ENCODE measurements at places on chromosomes 4 and X.
A peak's percentile ranks its signal among the peaks of the same experiment; 100 is the strongest.

GRCh38 chrX:132532097-132532496 is 43.3 kb upstream of the MBNL3 start:
- no peak for DNase-seq

DNA sequence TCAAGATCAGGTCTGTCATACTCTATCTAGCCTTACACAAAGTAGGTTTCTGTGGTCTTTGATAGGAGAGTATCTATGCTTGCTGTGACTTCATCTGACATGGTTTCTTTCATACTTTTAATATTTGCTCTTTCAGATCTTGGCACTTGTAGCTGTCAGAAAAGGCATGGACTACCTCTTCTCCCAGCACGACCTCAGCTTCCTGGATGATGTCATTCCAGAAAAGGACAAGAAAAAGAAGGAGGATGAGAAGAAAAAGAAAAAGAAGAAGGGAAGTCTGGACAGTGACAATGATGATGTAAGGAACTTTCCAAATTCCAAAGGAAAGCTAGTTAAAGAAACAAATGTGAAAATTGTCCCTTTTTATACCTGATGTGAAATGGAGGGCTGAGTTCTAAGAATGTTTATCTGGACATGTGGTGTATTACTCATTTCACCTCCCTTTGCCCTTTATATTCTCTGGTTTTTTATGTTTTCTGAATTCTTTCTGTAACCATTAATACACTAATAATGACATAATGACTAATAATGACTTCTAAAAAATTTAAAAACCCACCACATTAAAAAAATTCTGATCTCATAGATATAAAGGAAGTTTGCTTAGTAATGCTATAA is 221.2 kb downstream of the SLC4A4 start:
- no peak for DNase-seq

DNA sequence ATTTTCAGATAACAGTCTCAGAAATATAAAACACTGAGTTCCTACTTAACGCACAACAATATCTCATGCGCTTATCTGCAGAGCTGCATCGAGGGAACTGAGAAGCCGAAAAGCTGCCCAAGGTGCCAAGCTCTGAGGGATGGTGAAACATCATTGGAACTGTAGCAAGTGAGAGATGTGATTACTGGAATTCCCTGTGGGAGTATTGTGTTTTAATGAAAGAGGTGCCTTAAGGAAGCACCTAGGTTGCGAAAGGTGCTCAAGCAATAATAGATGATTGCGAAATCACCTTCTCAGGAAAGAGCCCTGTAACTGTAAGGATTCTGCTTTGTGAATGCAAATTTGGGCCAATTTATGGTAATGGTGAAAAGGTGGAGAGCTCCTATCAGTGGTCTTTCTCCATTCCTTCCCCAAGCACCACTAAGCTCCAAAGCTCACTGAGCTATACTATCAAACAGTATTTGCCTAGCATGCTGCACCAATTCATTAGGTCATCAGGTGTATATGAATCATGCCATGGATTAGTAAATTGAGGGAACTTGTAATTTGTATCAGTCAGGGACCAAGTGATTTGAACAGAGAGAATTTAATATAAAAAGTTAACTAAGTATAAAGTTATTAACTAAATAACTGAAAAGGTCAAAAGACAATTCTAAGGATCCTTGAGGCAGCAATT is 59.0 kb upstream of the ATP8A1 start:
- DNase-seq: no peak

DNA sequence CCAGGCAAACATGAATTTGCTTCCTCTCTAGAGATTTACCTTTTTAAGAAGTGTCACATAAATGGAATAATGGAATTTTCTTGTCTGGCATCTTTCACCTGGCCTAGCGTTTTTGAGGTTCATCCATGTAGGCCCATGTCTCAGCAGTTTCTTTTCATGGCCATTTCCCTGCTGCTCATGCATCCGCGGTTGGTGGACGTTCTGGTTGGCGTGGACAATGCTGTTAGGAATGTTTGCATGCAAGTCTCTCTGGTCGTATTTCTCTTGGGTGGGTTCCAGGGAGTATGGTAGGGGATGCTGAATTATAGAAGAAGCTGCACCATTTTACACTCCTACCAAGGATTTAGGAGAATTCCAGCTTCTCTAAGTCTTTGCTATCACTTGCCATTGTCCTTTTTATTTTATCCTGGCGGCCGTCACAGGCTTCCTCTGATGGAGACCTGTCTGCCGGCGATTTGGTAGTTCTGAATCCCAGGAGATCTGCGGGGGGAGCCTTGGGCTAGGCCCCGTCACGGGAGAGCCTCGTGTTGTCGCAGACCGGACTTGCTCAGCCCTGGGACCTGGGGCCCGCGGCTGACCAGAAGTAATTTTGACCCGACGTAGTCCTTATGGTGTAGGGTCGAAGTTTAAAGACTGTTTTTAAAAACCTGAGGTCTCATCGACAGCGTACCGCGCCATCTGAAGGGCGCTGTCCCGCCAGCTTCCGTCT is 56.9 kb upstream of the TADA2B start:
- DNase-seq: no peak

DNA sequence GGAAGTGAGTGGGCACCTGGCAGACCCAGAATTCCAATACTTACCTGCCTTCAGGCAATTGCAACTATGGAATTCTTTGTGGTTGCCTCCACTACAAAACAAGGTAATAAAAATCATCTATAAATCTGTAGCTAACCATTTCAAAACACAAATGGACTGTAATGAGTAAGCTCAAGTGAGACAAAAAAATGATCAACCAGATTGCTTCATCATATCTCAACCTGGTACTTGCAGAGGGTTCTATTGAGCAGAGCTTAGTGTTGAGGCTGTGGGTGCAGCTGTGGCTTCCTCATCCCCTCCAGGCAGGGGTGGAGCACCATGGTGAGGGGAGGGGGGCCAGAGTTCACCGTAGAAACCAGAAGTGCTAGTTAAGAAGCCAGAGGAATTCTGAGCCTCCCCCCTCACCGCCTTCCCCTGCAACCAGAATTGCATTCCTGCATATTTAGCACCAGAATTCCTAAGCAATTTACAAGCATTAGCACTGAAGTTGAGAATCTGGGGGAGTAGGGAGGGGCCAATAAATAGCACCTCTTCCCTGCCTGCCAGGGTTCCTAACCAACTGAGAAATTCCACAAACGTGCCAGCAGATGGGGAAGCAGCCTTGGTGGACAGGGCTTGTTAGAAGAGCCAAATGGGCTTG is 11.5 kb downstream of the CTAG1A start:
- DNase-seq: peak; percentile 2

- DNase-seq: no peak
Measured at GRCh38 chr4:94523033-94523580, 71.4 kb downstream of the PDLIM5 start.

DNA sequence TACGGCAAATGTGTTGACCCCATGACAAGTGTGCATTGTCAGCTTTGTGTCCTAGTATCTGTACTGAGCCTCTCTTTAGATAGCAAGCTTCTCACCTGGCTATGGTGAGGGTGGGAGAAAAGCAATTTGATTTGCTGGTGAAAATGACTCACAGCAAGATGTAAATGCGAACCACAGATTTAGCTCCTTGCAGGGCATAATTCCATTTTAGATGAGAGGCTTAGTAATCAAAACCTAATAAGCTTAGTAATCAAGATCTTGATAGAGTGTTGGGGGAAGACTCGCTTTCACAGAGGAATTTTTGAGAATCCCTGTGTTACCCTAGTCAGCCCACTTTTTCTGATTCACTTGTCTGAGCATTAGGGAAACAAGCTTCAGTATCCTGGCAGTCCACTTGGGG is 7.7 kb upstream of the OCIAD2 start:
- no peak for DNase-seq

DNA sequence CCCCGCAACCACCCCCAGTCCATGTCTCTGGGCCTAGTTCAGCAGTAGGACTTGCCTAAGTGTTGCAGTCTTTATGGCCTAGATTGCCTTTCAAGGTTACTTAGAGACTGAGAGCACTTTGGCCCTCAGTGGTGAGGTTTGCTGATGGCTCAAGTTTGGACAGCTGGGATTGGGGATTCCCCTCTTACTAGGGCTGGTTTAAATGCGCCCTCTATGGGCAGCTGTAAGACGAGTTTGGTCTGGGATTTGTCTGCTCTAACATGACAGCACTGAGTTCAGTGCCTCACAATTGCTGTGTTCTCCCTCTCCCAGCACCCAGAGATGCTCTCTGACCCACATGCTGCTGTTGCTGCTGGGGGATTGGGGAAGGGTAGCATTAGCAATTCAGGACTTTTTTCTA is 23.1 kb downstream of the DACH2 start:
- no peak for DNase-seq

GRCh38 chr4:63904201-63904600 is 505.0 kb downstream of the TECRL start:
- no peak for DNase-seq

GRCh38 chr4:1191621-1192020 is 19.2 kb upstream of the SPON2 start:
- DNase-seq: no peak

All from renal cortex interstitium (tissue), 15 donors.